ENCODE measurements at places on chromosomes 11 and 22. TPM values are rescaled to one million over a fixed set of nuclear protein-coding genes. Genes with fewer than 3 reads are reported as not detected.

- no peak for DNase-seq
Observed at GRCh38 chr11:61151545-61152252, 9.5 kb downstream of the VPS37C start.

CATSPER1 gene
- total RNA-seq = 1.4 TPM

FAM111A gene
- 138 TPM for total RNA-seq

GRK3 gene
- 24.1 TPM for total RNA-seq

DNA sequence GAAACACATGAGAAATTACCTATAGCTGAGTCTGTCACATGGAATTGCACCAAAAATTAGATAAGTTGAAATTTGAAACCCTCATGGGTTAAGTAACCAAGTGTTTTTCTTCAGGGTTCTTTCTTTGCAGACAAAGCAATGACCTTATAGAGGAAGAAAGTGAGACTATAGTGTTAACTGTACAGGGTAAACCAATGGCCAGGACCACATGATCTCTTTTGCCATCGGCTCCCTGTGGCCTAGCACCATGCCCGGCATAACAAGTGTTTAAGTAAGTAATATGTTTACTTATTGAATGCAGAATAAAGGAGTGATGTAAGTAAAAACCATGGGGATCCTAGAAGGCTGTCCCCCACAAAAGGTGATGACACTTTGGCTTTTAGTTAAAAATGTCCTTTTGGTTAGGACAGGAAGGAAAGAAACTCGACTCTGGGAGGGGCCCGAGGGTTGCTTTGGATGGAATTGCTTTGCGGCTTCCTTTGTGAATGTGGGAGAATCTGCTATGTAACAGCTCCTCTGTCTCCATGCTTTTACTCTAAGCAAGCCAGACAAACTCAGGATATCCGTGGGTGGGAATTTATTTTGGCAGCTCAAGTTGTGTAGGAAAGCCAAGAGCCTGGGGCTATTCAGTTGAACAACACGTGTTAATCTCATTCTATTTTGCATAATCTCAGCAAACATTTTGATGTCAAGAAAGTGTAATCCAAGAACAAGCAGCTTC lies 454.7 kb downstream of the INSC start:
- DNase-seq = no peak

RASL10A gene
- total RNA-seq = 1.7 TPM

GRCh38 chr11:107988397-107989158 lies 20.1 kb upstream of the CUL5 start:
- DNase-seq = no peak

GRCh38 chr11:21501245-21501644 lies 691.6 kb upstream of the ANO5 start:
- DNase-seq = no peak

BCO2 gene
- total RNA-seq = 1.8 TPM

DEUP1 gene
- total RNA-seq = not detected

DNA sequence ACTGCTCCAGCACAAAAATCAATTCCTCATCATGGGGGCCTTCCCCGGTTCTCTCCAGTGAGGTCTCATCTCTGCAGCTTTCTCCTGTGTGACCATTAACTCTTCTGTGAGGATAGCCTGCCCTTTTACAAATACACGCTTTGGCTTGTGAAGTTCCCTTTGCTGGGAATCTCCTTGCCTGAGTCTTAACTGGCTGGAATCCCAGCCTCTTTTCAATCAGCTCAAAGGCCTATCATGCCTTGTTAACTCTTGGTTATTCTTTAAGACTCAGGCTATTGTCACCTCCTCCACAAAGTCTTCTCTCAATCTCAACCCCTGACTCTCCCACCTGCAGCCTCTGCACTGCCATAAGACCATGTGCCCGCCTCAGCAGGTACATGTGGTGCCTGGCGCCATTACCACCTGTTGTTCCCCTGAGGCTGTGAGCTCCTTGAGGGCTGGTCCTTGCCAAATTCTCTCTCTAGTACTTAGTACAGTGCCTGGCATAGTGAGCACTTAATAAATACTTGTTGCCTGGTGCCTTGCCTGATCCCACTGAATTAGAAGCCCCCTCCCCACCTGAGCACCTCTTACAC lies 128.2 kb downstream of the ST3GAL4 start:
- DNase-seq = no peak

- no peak for DNase-seq
Observed at GRCh38 chr11:10429526-10429925, 25.5 kb upstream of the AMPD3 start.

GRCh38 chr11:17012712-17013547 lies 1.3 kb downstream of the PLEKHA7 start:
- DNase-seq = no peak

CCDC73 gene
- total RNA-seq = not detected

OR2AG2 gene
- not detected for total RNA-seq

ACER3 gene
- 13.8 TPM for total RNA-seq

APOBEC3H gene
- 0.35 TPM for total RNA-seq

- no peak for DNase-seq
Observed at GRCh38 chr11:122107045-122107444, 9.0 kb downstream of the BLID start.

LYVE1 gene
- not detected for total RNA-seq

DNA sequence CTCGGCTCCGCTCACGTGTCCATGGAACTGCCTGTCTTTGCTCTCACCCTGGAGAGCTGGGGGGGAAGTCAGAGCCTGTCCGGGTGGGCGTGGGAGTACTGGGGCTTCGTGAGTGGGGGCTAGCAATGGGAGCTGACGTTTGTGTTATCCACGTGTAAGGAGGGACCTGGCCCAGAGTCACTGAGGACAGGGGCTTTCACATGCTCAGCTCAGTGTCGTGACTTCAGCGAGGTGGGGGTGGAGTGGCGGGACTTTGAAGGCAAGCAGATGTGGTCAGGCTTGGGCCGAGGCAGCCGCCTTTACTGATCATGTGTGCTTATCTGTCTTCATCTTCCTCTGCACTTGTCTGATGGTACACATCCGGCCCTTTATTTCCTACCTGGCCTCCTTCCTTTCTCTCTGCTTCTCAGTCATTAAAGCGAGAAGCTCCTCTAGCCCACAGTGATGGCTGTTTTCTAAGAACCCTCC lies 113.1 kb upstream of the NNMT start:
- DNase-seq = peak; percentile 59

DNA sequence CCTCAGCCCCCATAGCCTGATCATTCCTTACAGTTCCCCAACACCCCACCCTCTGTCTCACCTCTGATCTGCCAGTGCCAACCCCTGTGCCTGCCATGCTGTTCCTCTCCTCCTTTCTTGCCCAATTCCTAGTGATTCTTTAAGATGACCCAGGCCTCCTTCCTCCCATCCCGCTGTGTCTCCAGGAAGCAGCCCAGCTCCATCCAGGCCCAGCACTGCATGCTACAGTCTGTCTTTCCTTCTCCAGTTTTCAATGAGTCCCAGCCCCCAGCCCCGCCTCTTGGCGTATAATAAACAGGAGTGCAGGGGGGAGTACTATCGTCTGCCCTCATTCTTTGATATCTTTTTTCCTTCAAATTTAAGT lies 12.3 kb downstream of the LTBP3 start:
- no peak for DNase-seq

TYMP gene
- 20.4 TPM for total RNA-seq

GRCh38 chr22:36052505-36052941 lies 23.9 kb upstream of the RBFOX2 start:
- no peak for DNase-seq

DNA sequence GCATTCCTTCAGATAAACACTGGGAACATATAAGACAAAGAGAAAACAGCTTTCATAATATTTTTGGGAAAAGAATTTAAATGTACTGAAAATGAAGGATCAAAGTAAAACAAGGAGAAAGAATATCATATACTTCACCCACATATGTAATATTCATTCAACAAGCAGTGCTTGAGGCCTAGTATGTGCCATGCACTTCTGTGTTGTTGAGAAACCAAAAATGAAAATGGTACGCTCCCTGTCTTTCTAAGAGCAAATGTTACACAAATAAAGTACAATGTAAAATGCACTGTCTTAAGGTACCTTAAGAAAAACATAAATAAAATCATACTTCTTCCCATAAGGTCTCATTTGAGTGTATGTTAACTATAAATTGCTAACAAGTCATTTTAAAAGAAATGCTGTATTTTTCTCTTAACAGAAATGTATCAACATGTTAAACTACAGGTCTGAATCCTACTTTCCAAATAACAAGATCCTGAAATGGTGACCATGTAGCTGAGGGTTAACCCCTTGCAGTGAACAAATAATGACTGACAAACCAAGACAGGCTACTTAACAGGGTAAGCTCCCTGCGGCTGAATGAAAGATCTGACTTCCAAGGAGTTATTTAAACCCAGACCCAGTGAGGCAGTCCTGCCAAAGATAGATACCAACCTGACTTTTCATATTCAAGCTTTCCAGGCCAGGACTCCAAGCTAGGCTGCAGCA lies 377.6 kb downstream of the DCDC1 start:
- no peak for DNase-seq

AMBRA1 gene
- 40.3 TPM for total RNA-seq

GRCh38 chr11:46673713-46674462 lies 26.5 kb downstream of the ARHGAP1 start:
- no peak for DNase-seq

DNA sequence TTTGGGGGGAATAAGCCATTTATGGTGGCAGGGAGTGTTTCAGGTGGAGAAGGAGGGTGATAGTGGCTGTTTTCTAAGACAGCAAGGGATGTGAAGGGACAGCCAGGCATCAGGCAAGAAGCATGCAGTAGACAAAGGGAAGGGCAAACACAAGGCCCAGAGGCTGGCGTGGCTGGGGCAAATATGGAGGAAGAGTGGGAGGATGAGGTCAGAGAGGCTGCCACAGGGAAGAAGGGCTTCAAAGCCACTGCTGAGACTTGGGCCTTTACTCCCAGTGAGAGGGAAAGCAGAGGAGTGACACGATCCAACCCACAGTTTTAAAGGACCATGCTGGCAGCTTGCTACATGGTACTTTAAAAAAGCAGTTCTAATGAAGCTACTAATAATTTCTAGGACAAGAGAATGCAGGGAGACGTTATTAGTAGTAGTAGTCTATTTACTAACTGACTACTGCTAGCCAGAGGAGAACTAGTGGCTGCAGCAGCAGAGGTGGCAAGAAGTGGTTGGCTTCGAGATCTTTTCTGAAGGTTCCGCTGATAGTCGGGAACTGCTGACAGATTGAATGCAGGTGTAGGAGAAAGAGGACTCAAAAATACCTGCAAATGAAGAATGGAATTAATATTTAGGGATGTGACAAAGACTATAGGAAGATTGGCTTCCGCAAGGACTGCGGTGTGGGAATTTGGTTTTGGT lies 13.7 kb downstream of the KMT5B start:
- DNase-seq = no peak
